Right hindlimb (tissue), 1 donor: ENCODE measurements at places on chromosomes 7 and 10.

GRCh38 chr7:117791877-117792780 lies 81.1 kb downstream of the CTTNBP2 start:
- DNase-seq: no peak

DNA sequence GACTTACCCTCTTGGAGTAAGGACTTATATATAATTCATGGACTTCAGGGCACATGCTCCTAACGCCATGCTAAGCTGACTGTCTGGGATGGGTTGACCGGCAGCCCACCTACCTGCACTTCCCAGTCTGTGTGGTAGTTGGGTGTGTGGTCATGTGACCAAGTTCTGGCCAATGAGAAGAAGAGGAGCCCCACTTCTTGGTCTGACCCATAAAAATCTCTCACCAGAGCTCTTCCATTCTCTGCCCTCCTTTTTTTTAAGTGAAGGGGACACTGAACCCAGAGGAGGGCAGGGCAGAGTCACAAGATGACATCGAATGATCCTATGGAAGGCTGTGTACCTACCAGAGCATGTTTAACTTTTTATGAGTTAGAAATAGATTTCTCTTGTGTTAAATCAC lies 370.1 kb downstream of the FRMD4A start:
- no peak for DNase-seq

DNA sequence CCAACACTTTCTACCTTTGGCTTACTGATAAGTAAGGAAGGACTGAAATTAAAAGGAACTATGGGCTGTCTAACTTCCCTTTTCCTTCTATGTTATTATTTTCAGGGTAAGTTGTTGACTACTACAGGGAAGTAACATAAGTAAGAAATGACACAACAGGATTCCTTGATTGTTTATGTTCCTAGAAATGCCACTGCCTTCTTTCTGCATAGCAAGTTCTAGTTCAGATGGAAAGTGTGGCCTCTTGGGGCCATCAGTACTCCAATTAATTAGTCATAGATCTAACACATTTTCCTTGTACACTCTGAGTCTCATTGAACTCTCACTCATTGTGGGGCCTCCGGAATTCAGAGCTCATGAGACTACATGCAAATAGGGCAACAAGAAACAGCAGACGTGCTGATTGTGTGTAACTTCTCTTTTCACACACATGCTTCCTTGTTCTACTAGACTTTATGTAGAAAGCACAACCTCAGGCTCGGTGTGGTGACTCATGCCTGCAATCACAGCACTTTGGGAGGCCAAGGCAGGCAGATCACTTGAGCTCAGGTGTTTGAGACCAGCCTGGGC lies 35.3 kb upstream of the HIBADH start:
- DNase-seq: no peak

GRCh38 chr7:77202481-77202976 lies 2.9 kb upstream of the FGL2 start:
- peak; percentile 35 for DNase-seq

DNA sequence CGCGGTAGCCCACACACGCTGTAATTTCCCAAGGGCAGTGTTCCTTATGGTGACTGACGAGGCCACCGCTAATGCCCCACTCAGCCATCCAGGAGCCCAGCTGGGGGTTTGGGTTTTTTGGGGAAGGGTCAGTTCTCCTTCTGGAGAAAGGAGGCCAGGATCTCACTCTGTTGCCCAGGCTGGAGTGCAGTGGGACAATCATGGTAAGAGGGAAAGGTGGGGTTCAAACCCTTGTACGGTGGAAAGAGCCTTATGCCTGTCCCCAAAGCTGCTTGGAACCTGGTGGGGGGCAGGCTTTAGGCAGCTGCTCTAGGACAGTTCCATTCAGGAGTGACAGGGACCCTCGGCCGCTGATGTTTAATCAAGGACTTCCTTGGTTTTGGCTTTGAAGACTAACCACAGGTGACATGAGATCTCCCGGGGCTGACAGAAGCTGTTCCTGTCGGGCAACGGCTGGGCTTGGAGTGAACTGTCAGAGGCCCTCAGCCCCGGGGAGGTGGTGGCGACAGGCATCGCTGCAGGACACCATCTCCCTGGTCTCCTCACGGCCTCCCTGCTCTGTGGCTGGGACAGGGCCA lies 84.5 kb downstream of the CARD11 start:
- no peak for DNase-seq

DNA sequence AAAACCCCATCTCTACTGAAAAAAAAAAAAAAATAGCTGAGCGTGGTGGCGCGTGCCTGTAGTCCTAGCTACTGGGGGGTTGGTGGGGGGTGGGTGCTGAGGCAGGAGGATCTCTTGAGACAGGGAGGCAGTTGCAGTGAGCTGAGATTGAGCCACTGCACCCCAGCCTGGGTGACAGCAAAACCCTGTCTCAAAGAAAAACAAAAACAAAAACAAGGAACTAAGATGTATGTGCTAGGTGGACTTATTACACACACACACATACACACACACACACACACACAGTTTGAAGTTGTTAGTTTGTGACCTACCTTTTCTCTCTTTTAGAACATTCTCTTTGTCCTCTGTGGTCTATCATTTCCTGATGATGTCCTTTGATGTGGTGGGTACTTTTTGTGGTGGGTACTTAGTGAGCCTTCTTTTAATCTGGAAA lies 53.5 kb downstream of the EXOC6 start:
- DNase-seq: no peak

- DNase-seq: no peak
Measured at GRCh38 chr10:101130984-101131961, at the start of gene TLX1. TLX1 (plus strand) TSS chr10:101131300; CDS start chr10:101131542, 242 bp downstream.

DNA sequence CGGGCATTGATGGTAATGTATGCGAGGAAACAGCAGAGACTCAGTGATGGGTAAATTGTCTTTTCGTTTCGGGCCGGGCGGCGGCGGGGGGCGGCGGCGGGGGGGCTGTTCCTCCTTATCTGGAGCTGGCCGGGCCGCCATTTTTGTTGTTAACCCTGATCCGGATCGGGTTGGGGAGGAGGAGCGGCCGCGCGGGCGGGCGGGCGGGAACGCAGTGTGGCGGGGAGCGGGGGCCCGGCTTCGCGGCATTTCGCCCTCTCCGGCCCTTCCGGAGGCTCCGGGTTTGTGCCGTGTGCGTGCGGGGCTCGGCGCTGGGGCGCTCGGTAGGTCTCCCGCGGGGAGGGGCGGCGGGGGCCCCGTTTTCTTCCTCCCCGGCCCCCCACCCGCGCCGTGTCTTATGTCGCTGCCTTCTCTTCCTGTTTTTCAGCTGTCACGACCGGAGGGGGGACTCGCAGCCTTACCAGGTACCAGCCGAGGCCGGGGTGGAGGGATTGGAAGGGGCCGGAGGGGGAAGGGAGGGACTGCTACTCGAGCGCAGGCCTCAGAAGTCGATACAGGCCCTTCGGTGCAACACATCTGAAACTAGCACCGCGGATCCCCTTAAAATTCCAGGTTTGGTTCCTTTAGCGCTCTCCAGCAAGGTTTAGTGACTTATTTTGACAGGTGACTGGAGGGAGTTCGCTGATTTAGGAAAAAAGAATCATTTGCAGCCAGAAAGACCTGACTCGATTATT lies 820 bp downstream of the WAC start:
- peak; percentile 80 for DNase-seq

DNA sequence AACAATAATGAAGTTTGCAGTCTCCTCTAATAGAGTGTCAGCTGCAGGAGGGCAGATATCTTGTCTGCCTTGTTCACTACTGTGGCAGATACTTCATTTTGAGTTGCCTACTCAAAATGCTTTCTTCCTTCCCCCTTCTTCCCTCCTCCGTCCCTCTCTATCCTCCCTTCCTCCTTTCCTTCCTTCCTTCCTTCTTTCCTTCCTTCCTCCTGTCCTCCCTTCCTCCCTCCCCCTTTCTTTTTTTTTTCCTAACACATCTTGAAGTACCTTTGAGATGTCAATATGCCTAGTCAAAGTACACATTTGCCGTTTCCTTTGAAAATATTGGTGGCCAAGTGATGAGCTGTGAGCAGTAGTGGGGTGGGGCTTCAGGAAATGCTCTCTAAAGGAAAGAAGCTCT lies 18.7 kb upstream of the ST7 start:
- DNase-seq: no peak
